Fibroblast of skin of back (primary cell): ENCODE measurements at places on chromosomes 12 and 14.

- no peak for DNase-seq
Observed at GRCh38 chr14:58697930-58698642, 60.3 kb downstream of the DACT1 start.

DNA sequence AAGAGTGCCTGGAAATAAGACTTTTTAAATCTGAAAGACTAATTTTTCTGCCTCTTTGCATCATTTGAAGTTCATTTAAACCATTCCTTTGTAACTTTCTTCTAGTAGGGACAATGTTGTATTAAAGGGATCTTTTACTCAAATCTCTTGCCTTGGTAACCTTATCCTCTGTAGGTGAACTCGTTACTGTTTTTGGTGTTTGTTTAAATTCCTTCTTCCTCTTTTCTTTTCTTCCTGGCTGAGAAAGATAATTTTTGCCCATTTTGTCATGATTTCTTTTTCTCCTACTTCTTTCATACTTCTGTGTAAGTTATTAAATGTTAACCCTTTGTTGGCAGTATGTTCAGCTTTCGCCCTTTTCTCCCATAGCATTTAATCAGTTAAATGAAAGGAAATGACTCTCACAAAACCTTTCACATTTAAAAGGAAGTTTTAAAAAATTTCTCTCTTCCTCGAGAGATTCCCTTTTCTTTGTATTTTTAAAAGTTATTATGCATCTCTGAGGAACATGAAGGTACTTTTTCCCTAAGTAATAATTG is 10.3 kb downstream of the VEZT start:
- DNase-seq, result no peak

GRCh38 chr14:104220215-104221070 is 82.1 kb downstream of the KIF26A start:
- DNase-seq, result no peak

- no peak for DNase-seq
Observed at GRCh38 chr12:75882421-75882820, 149.2 kb downstream of the PHLDA1 start.

DNA sequence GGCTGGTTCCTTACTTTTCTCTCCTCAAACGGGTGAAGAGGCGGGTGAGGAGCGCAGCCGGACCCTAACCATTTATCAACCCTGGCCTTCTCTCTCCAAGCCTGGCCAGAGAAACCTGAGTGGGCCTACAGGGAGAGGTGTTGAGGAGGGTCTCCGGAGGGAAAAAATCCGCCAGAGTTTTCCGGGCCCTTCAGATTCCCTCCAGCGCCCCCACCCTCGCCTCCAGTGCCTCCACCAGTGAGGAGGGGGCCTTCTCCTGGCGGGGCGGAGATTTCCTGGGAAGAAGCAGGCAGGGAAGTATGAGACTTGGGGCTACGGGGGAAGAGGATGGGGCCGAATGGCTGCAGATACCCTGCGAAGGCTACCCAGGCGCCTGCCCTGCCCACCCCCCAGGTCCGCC is 1.4 kb upstream of the HOXC5 start:
- DNase-seq, result no peak

DNA sequence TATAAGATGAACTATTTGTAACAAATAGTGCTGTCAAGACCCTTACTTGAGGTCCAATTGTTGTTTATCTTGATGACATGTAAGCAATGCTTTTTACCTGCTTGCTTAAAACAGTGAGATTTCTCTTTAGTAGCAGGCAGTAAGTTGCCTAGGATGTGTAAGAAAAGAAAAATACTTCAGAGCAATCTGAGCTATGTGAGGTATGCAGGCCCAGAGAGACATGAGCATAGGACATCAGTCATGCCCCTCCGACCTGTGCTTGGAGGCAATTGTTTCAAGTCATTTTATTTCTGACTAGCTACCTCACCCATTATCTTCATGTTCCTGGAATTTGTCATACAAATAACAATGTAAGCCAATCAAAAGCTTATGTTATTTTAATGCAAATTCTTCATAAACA is 930.6 kb upstream of the FBXO33 start:
- DNase-seq, result peak; percentile 4

GRCh38 chr12:11576104-11576503 is 73.4 kb upstream of the ETV6 start:
- peak; percentile 83 for DNase-seq

DNA sequence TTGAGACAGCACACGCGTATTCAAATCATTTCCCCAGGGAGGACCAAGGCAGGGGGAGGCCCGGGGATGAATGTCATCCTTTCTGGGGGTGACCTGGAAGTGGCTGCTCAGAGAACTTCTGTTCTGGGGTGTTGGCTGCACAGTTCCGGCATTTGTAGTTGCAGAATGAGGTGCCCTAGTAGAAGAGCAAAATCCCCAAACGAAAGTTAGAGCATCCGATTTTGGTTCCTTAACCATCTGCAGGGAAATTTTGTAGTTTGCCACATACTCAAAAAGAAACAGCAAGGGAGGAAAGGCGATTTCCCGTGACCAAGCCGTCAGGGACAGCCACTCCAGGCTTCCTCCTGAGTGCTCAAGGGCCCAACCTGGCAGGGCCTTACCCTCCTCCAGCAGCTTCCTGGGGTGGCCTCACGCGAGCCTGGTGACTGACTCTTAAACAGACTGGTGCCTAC is 13.0 kb upstream of the TRAF3 start:
- no peak for DNase-seq

DNA sequence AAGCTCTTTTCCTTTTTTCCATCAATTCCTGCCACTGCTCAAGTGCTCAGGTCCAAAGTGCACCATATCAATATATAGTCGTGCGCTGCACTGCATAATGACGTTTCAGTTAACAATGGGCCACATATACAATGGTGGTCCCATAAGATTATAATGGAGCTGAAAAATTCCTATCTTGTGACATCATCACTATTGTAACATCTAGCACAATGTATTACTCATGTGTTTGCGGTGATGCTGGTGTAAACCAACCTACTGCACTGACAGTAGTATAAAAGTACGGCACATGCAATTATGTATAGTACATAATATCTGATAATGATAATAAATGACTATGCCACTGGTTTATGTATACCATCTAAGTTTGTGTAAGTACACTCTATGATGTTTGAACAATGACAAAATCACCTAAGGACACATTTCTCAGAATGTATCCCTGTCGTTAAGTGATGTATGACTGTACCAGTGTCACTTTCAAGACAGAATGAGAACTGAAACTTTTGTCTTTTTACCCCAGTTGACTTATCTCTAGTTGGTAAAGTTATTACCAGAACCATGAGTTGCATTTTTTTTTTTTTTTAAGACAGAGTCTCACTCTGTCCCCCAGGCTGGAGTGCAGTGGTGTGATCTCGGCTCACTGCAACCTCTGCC is 53.7 kb upstream of the INSM2 start:
- DNase-seq, result peak; percentile 8

DNA sequence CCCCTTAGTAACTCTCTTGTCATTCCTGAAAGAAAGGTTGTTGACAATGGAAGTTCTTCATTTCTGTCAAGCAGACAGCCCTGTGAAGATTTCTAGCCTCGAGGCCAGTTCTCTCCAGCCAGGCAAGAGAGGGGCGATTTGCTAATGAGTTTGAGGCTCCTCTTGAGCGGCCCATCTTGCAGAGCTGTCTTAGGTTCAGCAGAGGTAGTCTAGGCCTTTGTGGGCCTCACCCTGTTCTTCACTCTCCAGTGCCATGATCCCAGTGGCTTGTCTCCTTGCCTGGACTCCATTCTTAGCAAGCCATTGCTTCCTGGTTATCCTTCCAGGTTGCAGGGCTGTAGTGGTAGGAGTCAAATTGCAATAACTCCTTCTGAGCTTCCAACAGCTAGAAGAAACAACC is 9.7 kb downstream of the TPH2 start:
- no peak for DNase-seq

DNA sequence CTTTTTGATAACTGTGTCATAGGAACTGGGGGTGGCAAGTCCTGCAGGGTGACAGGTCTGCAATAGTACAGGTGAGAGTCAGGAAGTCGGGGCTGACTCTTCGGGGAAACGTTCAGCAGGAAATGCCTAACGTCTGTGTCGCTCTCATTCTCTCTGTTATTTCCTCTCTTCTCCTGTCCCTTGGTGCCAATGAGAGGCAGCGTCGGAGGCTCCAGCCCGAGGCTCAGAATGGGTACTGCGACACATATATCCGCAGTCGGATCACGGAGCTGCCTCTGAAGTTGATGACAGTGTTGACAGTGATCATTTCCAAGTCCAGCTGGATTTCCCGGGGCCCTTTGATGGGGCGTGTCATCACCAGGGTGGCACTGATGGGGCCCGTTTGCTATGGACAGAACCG is 2.7 kb upstream of the TC2N start:
- no peak for DNase-seq

- no peak for DNase-seq
Observed at GRCh38 chr12:66119229-66119869, 11.2 kb downstream of the LLPH start.

GRCh38 chr12:26791301-26791791 is 41.6 kb downstream of the ITPR2 start:
- DNase-seq, result peak; percentile 46

GRCh38 chr14:22549324-22549962 is 39.6 kb downstream of the DAD1 start:
- no peak for DNase-seq

GRCh38 chr12:24233519-24234246 is 284.2 kb upstream of the SOX5 start:
- DNase-seq, result no peak
